Mucosa of gallbladder (tissue), 1 donor: ENCODE measurements at places on chromosomes 3 and 15.
A peak's percentile ranks its signal among the peaks of the same experiment; 100 is the strongest.

DNA sequence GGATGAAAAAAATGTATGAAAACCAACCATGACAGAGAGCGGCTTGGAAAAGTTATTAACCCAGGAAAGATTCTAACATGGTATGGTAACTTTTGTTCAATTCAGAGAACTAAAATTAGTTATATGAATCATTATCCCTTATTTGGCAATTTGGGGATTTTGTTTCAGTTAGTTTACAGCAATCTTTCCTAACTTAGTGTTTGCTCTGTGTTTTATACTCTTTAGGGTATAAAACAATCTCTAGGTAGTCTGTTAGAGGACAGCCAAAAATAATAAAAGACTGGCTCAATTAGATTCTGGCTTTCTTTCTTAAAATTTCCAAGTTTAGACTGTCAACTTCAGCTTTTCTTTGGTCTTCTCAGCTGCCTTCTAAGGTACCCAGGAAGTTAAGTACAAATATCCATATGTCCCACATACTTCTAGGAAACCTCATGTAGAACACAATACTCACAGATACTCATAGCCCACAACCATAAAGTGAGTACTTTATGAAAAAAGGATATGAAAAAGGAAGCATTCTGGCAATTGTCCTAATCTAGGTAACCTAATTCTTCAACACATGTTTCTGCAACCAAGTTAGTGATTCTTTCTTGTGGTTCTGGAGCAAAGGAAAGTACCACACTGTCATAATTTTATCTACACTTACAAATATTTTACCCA is 849.3 kb downstream of the ROBO1 start:
- no peak for DNase-seq

- no peak for DNase-seq
Observed at GRCh38 chr3:14845180-14845579, 26.4 kb downstream of the FGD5 start.

GRCh38 chr3:9278498-9278897 is 29.1 kb upstream of the SRGAP3 start:
- no peak for DNase-seq

DNA sequence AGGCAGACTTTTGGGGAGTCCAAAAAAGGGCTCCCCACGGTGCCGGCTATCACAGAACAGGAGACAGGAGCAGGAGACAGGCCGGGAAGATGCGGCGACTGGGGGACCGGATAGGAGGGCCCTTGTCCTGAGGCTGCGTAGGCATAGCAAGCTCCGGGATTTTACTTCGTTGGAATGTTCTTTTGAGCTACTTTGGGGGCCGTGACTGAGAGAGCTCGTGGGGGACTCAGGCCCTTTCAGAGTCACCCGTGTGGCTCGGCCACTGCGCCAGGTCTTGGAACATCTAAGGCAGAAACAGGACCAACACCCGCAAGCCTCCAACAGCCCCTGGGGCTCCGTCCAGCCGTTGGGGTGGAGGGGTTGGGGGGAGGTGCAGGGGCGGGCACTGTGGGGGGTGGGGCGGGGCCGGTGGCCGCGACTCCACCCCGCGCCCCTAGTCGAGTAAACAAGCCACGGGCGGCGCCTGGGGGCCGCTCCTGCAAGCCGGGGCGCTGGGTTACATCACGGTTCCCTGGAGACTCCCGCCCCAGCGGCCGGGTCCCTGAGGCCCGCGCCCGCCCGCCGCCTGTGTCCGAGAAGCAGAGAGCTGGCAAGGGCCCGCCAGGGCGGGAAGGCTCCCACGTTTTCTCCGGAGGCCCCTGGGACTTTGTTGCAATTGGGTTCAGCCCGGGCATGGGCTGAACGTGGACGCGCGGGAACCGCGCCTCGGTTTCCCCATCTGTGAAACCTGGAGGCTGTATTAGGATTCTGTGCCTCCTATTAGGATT is 23.3 kb upstream of the C15orf39 start:
- DNase-seq, result no peak

GRCh38 chr15:82862886-82863285 is 53.5 kb downstream of the WHAMM start:
- no peak for DNase-seq

- no peak for DNase-seq
Observed at GRCh38 chr3:4693620-4694019, 200.5 kb downstream of the ITPR1 start.

DNA sequence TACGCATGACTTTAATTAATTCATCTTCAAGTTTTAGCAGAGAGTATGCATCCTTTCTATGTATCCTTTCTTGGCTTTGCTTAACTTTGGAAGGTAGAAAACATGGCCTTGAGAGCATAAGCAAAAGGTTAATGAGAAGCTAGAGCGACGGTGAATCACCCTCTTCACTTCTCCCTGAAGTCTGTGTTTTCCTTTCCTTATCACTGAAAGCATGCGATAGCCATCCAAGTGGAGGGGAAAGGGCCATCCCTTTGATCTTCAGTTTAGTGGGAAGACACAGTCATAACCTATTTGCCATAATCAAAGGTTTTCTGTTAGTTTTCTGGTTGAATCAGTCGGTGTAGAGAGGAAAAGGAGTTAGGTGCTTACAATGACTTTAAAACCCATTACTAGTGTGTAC is 354.0 kb upstream of the ROBO2 start:
- DNase-seq, result peak; percentile 30

- DNase-seq, result no peak
Observed at GRCh38 chr3:62502315-62503300, 129.3 kb upstream of the FEZF2 start.
